LoVo (cell line): ENCODE measurements at places on chromosomes 12 and 14.

DNA sequence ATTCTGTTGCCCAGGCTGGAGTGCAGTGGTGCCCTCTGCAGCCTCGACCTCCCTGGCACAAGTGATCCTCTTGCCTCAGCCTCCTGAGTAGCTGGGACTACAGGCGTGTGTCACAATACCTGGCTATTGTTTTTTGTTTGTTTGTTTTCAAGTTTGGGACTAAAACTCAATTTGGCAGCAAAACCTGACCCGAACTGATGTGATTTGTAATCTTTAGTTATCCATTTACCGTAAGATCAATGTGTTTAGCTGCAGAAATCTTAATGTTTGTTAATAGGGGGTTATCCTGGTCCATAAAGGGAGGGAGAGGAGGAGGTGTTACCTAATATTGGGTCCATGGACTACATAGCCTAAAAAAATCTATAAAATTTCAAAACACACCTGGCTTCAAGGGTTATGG is 738 bp upstream of the C1S start:
- no peak for DNase-seq

DNA sequence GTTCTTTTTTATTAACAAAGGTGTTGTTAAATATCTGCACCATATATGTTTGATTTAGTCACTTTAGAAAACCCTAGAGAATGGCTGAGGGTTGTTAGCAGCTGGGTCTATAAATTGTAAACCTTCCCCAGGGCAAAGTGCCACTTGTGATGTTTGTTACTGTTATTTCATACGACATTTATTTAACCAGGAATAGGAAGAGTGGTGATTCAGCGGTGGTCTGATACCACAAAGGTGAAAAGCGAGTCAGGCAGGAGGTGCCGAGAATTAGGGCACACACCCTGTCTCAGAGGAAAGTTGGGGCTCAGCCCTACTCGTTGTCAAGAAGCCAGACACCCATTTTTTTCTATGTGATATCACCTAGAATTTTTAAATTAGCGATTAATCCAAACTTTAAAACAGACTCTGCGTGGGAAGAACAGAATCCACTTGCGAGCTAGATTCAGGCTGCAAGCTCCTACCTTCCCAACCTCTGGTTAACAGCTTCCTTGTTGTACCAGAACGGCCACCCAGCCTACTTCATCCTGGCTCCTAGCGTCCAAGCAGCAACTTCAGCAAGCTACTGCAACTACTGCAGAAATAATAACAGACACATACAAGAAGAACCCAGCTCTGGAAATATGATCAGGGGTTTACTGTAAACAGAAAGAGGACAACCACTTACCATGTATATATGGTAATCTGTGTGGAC is 126.7 kb downstream of the TMEM132D start:
- DNase-seq: no peak

DNA sequence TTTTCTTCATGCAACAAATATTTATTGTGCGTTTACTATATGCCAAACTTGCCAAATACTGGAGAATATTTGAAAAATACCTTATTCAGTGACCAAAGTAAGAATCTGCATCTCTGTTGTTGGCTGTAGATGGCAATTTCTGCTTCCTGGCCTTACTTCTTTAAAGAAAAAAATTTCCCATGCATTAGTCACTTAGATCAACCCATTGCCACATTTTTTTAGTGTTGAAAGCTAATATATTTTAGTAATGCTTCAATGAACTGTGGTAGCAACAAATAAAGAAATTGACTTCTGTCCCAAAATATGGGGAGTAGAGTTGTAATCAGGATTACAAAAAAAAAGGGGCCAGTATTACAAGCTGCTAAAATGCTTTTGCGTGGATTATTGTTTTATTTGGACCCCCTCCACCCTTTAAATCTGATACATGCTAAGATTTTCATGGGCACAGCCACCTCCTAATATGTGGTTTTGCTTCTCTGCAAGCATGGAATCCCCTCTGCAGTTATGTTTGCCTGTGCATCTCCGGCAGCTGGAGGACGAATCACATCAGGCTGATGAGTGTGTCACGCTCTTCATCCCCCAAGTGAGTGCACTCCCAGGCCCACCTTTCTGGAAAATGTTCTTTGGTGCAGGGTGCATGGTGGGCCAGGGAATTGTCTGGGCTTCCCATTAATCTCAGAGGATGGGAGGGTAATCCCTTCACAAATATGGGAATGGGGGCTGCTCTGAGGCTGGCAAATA is 38.1 kb upstream of the PTCSC3 start:
- no peak for DNase-seq

DNA sequence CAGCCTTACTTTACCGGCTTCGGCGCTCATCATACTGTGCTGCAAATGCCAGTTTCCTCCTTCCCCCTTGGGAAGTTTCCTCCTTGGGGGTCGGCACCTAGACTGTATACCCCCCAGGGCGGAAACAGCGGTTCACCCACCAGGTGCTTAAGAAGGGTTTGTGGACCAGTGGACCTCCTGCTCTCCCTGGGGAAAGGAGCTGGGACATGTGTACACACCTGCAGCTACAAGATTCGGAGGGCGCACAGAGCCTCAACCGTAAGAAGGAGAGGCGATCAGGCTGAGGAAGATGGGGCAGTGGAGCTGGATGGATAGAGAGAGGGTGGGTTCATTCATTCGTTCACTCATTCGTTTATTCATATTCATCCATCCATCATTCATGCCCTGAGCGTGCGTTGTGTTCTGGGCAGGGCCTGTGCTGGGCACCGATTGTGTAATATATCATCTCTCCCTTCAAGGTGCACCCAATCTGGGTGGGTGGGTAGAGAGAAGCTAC is 717 bp upstream of the ZNF839 start:
- no peak for DNase-seq

DNA sequence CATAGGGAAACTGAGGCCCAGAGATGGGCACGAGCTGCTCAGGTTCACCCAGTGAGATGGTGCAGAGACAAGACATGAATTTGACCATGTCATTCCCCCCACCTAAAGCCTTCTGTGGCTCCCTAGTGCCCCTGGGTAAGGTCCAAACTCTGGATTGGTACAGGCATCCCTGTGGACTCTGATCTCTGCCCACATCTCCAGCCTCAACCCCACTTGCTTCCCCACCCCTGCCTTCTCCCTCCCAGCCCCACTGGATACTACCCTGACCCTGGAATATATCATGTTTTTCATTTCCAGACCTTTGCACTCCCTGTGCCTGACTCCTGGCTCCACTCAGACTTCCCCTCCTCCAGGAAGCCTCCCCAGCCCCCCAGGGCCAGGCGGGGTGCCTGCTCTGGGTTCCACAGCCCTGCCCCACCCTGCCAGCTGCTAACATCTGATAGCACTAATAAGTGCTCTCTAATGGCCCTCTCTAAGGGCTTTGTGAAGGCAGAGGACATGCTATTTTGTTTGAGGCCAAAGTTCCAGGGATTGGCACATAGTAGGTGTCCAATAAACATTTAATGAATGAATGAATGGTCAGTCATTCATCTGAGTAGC is 1.1 kb upstream of the SDSL start:
- no peak for DNase-seq

GRCh38 chr12:58046271-58046670 is 104.9 kb downstream of the ATP23 start:
- DNase-seq: no peak

- no peak for DNase-seq
Observed at GRCh38 chr14:61430066-61430757, 108.8 kb downstream of the PRKCH start.

DNA sequence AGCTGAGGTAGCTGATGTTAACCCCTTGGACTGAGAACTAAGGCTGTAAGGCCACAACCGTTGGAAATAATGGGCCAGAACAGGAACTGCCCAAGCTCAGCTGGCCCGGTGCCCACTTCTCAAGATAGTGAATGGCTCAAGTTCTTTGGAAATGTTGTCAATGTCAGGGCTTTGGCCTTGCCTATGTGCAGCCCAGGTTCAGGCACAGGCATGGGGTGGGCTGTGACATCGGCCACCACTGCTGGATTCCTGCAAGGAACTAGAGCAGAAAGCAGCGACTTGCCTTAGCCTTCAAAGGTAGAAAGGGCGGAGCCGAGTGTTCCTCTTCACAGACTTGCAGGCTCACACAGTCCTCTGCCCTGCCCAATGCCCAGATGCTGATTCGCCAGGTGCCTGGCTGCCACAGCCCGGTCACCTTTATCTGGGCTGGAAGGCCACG is 291.2 kb downstream of the ZFP36L1 start:
- no peak for DNase-seq

GRCh38 chr12:122374707-122375106 is 47.8 kb downstream of the CLIP1 start:
- DNase-seq: no peak

DNA sequence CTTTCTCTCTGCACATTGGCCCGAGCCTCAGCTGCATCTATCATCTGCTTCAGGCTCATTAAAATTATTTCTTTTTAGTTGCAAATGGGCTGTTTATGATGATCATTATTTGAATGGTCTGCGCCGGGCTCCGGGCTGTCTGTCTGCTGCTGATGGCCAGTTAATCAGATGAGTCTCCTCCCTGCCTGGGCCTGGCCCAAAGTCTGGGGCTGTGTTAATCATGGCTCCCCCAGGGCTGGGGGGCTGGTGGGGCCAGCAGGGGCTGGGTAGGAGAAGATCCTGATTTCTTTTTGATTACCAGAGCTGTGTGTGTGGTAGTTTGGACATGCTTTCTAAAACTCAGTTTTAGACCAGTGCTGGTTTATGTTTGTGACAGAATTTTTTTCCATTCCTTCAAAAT is 159.1 kb downstream of the PHETA1 start:
- DNase-seq: no peak

GRCh38 chr14:100159094-100159864 is at the start of gene DEGS2:
Gene DEGS2 (minus strand): TSS chr14:100159645. CDS start chr14:100159587, 58 bp downstream.
- DNase-seq: peak; percentile 58

- no peak for DNase-seq
Observed at GRCh38 chr12:10031771-10032175, 1.3 kb downstream of the CLEC9A start.

DNA sequence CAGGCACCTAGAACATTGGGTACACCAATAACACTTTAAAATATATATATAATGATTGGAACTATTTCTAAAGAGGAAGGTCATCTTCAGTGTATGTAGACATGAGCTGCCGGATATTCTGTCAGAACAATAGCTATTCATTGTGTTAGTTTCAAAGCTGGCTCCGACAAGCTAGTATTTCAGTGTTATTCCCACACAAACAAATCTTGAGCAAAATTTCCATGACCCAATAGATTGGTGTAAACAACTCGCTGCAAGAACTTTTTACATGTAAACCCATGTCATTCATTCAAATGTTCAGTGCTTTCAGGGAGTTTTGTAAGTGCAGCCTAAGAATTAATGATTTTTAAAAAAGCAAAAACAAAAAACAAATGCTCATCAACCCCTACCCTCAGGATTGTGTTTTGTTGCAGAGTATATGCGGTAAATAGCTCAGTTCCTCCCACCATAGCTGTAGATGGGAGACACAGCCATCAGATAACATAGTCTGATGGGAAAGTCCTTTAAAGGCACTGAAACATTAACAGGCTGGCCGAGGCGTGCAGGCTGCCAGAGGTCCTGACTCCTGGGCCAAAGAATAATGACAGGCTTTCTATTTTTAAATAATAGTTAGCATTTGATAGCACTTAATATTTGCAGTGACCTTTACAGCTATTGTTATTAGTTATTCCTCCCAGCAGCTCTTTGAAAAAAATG is 150.3 kb upstream of the ARHGAP5 start:
- no peak for DNase-seq

DNA sequence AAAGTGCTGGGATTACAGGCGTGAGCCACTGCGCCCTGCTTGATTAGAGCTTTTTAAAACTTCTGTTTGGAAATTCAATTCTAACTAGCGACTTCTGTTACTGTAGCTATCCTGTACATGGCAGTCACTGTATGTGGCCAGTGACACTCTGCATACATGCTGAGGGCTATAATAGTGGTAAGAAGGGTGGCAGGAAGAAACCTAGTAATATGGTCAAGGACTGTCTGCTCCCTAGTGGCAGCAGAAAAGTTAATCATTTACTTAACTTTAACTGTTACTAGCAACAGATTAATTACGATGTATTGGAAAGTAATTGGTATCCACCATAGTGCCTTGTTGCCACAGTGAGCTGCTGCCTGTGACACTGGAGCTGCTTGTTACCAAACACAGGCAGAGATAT is 149.0 kb downstream of the KITLG start:
- no peak for DNase-seq

- no peak for DNase-seq
Observed at GRCh38 chr12:39275846-39276245, 167.1 kb downstream of the KIF21A start.

DNA sequence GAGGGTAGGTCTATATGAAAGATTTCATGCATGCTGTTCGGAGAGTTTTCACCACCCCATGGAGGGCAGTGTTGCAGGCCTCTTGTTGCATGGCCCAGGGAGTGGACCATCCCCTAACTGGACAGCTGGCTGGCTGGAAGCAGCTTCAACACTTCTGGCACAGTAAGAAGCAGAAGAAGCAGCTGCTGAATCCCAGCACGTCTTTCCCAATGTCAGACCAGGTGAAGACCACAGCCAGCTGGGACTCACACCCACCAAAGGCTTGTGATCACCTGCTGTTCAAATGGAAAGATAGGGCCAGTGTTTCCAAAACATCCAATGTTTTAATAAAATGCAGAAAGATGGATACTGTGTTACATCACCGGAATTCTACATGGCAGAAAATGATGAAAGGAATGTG is 1423.6 kb downstream of the AACS start:
- DNase-seq: no peak

- DNase-seq: no peak
Observed at GRCh38 chr14:85084344-85084743, 445.6 kb upstream of the FLRT2 start.

DNA sequence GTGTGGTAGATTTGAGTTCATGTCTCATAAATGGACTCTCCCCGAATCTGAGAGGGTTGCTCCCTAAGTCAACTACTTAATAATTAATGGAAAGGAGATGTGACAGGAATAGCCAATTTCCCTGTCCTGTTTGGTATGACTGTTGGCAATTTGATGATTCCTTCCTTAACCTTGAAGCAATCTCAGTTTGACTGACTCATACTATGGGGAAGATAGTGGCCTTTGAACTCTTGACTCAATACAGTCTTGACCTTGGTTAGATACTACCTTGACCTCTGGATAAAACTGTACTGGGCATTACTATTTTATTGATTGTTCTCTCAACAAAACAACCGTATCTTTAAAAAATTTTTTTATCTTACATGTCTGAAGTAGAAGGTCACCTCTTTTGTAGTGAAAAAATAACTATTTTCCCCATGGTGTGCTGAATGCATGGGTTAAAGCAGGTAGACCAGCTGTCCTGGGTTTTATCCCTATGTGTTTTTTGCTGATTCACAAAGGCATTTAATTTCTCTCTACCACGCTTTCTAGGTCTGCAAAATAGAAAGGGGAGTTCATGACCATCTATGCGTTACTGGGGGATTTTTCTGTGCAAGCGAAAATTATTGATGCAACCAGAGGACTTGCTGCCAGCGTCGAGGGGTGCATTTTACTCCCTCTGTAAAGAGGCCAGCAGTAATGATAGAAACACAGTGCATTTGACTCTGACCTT is 80.1 kb downstream of the ETV6 start:
- DNase-seq: peak; percentile 50

- no peak for DNase-seq
Observed at GRCh38 chr12:1842183-1842904, 22.0 kb downstream of the LRTM2 start.

- no peak for DNase-seq
Observed at GRCh38 chr12:123233505-123234308, 471 bp downstream of the MTRFR start.
